ENCODE measurements at places on chromosomes 12 and 14.

- no peak for DNase-seq
Measured at GRCh38 chr12:59030415-59030814, 110.1 kb upstream of the LRIG3 start.

DNA sequence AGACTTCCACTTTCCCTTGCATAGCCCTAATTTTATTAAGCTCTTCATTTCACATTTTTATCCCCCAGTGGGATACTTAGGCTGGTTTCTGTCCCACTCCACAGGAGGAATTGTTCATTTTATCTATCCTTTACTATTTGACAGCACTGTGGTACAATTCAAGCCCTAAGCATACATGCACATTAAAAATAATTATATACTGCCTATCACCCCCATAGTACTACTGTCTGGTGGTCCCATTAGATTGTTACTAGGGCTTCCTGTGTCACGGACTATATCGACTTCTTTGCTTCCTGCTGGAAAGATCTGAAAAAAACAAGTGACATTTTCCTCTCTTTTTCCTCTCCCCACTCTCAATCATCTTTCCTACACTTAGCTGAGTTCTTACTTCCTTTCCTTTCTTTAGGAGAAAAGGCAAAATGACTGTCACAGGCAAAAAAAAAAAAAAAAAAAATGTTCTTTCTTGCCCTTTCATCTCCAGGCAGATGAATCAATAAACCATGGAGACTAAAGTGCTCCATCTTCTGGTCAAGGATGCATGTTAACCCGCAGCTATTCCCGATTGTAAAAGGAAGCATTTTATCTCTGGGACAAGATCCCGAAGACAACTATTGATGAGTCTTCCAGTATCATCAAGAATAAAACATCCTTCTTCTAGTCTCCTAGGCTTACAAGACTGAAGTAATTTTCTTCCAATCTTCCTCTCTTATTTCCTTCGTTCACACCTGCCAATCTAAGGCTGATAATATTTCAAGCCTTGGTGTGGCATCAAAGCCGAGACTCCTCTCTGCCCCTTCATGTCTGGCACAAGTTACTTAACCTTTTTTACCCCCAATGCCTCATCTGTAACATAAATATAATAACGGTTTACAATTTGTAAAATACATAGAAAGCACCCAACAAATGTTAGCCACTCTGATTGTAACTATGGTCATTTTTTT, 94.4 kb upstream of the PLEKHG7 start:
- no peak for DNase-seq

DNA sequence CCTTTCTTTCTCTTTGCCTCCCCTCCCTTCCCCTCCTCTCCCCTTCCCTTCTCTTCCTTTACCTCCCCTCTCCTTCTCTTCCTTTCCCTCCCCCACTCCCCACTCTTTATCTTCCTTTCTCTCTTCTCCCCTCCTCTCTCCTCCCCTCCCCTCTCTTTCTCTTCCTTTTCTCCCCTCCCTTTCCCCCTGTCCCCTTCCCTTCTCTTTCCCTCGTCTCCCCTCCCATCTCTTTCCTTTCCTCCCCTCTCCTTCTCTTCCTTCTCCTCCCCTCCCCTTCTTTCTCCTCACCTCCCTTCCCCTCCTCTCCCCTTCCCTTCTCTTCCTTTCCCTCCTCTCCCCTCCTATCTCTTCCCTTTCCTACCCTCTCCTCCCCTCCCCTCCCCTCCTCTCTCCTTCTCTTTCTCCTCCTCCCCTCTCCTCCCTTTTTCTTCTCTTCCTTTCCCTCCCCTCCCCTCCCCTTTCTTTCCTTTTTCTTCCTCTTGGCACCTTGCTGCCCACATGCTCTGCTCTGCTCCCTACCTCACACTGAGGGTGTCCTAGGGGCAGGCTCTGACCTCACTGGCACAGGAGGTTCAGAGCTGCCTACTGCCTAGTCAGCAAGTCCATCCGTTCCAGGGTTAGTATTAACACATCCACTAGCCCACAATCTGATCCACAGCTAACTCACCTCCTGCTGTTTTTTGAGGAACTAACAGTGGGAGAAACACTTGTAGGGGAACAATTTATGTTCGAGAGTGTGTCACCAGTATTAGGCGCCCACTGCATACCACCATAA, 101.0 kb downstream of the NUAK1 start:
- no peak for DNase-seq

- no peak for DNase-seq
Measured at GRCh38 chr12:83250866-83251265, 564.2 kb downstream of the TMTC2 start.

DNA sequence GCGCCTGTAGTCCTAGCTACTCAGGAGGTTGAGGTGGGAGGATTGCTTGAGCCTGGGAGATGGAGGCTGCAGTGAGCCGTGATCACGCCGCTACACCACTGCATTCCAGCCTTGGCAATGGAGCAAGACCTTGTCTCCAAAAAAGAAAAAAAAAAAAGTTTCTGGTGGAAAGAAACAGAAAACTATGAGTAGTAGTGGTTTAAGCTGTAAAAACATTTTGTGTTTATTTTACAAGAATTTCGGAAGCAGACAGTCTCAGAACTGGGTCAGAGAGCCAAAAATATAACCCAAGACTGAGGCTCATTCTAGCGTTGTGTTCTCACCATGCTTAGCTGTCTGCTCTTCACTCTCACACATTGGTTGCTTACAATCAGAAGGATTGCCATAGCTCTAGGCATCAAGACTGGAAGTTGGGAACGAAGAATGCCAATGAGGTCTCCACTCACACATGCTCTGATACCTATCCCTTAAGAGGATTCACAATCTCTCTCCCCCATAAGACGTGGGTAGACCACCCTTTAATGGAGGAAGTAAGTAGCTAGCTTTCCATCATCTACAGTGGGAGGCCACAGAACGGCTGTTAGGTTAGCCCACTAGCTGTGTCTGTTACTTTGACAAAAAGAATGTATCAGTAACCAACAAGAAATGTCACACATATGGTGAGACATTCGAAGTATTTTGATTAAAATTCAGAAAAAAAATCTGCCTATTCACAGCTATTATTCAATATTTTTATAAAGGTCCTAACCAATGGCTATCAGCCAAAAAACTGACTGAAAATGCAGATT, 117.6 kb upstream of the RASSF8 start:
- DNase-seq, result no peak

- DNase-seq, result no peak
Measured at GRCh38 chr14:103315941-103316340, 18.1 kb upstream of the EIF5 start.

GRCh38 chr12:22046968-22047390, 961 bp downstream of the CMAS start:
- no peak for DNase-seq

- no peak for DNase-seq
Measured at GRCh38 chr14:72512925-72513324, 381.0 kb downstream of the DPF3 start.

DNA sequence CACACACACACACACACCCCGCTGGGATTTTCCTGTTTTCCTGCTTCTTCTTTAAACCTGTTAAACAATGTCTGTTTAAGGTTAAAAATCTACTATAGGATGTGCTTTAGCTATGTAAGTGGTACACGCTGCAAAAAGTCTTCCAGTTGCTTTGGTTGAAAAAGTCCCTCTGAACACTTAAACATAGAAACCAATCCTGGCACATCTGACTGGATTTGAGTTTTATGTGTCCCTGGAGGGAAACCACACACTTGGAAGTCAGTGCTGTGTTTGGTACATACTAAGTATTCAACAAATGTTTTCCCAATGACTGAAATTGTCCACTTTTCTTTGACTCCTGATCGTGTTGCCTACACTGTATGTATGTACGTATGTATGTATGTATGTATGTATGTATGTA, 22.0 kb downstream of the CFL2 start:
- DNase-seq, result no peak

DNA sequence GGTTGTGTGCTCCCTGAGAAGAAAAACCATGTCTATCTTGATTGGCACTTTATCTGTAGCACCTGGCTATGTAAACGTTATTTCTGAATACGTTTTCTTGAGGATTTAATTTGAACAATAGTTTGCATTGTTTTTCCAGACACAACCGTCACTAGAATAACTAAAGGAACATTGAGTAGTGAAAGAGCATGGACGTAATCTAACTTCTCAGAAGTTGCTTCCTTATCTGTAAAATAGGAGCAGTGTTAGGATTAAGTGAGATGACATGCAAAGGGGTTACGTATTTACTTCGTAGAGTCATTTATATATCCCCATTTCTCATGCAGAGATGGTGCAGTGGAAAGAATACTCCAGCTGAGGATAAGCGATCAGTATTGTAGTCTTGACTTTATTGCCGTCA, 8.1 kb downstream of the AEBP2 start:
- no peak for DNase-seq

DNA sequence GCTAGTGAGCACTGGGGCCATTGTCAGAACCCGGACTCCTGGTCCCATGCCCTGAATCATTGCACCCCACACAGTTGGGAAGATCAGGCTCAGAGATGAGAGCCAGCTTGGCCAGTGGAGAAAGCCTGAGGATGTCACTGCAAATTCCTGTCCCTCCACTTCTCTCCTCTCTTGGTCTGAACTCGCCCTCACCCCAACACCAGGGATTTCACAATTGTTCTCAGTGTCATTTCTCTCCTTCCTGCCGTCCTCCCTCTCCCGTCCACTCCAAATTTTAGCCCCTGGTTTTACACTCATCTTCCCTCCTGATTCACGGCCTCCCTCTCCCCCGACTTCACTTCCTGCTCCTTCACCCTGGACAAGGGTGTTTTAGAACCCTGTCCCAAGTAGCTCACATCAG, 11.1 kb downstream of the KRT75 start:
- DNase-seq, result no peak

DNA sequence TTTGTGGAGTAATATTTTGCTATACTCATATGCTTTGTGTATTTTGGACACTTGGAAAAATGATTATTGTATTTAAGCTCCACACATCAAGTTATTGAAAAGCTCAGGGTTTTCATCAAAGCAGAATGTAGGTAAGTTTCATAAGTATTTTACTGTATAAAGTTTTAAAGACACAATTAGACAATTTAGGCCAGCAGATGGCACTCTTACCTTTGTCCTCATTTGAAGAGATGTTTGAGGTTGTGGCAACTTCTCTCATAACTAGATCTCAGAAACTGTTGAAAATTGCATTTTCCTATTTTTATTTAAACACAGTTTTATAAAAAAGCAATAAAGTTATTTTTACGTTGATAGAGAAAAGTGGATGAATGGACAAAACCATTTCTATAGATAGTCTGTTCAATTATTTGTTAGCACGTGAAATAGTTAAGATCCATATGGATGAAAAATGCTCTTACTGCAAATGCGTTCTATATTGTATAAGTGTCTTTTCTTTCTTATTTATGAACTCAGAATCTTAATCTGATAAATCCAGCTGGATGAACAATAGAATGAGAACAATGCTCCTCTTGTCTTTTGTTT, 300.0 kb downstream of the AEBP2 start:
- DNase-seq, result no peak

DNA sequence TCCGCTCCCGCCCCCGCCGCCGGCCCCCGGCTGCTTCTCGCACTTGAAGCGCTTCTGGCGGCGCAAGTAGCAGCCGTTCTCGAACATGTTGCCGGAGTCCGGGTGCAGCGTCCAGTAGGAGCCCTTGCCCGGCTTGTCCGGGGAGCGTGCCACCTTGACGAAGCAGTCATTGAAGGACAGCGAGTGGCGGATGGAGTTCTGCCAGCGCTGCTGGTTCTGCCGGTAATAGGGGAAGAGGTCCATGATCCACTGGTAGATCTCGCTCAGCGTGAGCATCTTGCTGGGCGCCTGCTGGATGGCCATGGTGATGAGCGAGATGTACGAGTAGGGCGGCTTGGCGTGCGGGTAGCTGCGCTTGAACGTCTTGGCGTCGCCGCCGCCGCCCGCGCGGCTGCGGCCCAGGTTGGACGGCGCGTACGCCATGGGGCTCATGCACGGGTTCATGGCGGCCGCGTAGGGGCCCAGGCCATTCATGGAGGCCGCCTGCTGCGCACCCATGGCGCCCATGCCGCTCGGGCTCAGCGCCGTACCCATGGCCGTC, 3.0 kb downstream of the FOXA1 start:
- DNase-seq, result no peak

DNA sequence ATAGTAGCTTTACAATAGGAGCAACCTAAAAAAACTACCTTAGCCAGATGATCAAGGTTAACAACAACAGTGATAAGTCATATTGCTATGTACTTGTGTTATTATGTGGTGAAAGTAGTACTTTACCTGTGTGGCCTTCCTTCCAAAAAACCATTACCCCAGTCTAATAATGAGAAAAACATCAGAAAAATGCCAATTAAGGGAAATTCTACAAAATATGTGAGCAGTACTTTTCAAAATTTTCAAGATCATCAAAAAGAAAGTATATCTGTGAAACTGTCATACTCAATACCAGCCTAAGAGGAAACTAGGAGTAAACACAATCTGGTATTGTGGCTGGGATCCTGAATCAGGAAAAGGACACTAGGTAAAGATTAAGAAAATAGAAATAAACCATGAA, 165.3 kb upstream of the PKP2 start:
- DNase-seq, result no peak

- no peak for DNase-seq
Measured at GRCh38 chr14:99571303-99571986, 32.6 kb downstream of the CCDC85C start.

- DNase-seq, result no peak
Measured at GRCh38 chr14:94099006-94099405, 11.5 kb upstream of the IFI27 start.

DNA sequence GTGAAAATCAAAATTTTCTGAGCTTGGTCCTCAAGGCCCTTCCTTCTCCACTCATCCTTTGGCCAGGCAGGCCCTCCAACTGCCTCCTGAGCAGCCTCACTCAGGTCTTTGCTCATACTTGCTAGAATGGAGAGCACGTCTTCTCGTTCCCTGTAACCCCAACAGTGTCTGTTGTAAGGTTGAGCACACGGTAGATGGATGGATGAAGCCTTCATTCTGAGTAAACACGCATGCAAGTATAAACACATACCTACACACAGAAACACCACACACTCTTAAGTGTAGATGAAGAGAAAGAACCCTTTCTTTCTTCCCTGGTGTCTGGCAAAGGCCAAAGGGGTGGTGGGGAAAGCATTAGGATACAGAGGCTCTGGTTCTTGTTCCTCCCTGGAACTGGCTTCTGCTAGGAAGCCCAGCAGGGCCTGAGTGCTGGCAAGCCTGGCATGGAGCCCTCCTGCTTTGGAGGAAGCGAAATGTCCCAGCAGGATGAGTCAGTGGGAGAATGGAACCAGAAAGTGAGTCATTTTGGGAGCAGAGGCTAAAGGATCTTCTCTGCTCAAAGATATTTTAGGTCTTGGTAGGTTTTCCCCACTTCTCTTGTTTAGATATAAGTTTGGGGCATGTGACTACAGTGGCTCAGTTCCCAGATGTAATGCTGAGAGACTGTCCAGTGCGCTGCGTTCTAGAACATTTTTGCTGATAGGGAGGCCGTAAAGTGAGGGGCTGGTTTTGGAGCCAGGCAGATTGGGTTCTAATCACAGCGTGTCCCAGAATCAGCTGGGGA, 127.4 kb downstream of the CACNA1C start:
- no peak for DNase-seq
